Stimulated activated CD4-positive, alpha-beta T cell treated with anti-CD3 and anti-CD28 coated beads, Interleukin-1b, Interleukin-23, amount 100 ng/mL, for 1 hour (primary cell): ENCODE measurements at places on chromosomes 5 and 9.

GRCh38 chr5:1876660-1877064, 6.1 kb downstream of the IRX4 start:
- no peak for DNase-seq

DNA sequence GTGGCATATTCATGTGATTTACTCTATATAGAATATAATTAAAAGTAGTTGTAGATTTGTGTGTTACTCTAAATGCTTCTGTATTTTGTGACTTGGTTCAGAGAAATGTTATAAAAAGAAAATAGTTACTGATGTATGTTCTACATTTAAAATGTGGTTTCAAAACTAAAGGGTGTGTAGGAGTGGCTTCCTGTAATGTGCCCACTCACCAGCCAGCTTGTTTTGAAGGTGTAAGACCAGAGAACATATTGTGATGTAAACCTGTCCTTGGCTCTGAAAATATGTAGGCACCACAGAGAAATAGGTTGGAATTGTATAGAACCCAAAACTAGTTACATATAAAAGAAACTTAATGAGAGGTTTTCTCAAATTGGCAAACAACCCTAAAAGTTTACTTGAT, 51.2 kb upstream of the ARRDC3 start:
- DNase-seq: no peak

DNA sequence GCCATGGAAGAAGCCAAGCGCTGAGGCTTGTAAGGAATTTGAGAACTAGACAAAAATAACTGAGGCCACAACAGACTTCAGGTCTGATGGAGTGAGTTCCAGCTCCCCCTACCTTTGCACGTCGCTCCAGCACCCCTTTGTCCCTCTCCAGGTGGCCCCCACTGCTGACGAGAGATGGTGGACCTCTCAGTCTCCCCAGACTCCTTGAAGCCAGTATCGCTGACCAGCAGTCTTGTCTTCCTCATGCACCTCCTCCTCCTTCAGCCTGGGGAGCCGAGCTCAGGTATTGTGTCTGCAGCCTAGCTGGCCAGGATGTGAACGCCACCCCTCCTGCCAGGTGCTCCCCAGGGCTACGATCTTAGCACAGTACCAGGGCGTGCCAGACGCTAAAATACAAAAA, 5.2 kb downstream of the BTNL9 start:
- DNase-seq: no peak

GRCh38 chr5:181087309-181087708, 43.7 kb downstream of the OR2V1 start:
- DNase-seq: no peak

DNA sequence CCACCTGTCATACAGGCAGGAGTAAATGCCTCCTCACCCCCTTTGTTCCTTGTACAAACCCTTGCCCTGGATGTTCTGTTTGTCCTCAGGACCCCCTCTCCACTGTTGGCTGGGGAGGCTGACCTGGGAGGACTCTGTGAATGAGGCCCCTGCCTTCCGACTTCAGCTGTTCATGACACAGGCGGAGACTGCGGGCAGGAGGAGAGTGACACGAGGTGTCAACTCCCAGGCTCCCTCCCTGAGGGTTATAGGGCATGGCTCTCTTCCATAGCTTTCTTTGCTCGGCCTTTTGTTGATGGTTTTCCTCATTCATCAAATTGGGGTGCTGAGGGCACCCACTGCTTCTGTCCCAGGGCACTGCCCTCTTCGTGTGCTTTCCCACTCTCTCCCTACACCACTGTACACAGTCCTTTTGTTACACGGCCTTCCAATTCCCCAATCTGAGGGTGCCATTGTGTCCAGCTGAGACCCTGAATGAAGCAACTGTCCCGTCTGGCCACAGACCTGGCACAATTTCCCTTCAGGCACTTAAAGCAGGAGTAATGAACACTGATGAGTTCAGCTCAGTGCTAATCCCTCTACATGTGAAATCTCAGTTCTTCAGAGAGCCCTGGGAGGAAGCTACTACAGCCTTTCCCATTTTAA, 33.8 kb downstream of the KCNIP1 start:
- no peak for DNase-seq

GRCh38 chr5:133612249-133612860, at the start of gene FSTL4:
Gene FSTL4 (minus strand): TSS chr5:133612541.
- DNase-seq: no peak

- no peak for DNase-seq
Observed at GRCh38 chr9:4678679-4679267, 596 bp upstream of the CDC37L1 start.

- DNase-seq: no peak
Observed at GRCh38 chr5:138844125-138844461, 31.0 kb downstream of the LRRTM2 start.

DNA sequence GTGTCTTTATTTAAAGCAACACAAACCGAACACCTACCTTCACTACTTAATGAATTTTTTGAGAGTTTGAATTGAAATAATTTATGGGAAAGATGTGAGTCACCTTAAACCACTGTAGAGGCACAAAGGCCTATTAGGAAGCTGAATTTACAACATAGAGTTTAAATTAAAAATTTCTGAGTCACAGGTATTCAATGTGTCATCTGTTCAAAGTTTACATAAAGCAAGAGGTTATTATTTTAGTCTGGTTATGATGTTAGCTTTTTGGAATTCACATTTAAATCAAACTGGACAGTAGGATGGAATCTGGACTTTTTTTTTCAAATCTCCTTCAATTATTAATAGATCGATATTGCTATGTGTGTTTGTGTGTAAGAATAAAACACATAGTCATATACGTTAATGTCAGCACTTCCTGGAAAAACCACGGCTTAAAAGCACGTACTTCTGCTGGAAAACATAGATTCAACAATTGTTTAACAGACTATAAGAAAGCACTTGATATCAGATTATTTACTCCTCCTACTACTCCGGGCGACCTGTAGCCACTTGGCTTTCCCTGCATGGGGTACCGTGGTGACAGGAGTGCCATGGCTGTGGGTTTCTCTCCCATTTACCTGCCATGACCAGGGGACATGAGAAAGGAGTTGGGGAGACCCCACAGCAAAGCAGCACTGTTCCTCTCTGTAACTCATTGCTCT, 638.6 kb downstream of the SEMA5A start:
- no peak for DNase-seq

DNA sequence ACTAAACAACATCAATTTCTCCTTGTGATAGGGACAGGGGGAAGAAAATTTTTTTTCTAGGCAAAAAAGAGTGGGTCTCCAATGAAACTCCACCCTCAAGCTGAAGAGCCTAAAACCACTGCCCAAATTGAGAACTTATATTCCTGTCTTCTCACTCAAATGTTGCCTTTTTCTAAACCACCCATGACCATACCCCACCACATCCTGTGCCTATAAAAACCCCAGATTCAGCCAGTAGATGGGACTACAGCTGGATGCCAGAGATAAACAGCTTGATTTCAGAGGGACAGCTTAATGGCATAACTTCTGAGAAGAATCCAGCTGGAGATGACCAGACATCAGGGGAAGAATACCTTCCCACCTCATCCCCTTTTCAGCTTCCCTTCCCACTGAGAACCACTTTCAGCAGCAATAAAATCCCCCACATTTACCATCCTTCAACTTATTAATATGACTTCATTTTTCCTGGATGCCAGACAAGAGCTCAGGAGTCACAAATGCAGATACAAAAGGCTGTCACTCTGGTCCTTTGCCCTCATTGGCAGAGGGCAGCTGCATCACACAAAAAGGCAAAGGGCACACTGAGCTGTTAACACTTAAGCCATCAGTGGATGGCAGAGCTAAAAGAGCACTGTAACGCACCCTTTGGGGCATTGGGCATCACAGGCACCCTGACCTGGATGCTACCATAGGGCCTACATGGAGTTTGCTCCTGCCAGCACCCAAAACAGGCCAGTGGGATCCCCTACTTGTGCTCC, 972.5 kb upstream of the CTNND2 start:
- no peak for DNase-seq

DNA sequence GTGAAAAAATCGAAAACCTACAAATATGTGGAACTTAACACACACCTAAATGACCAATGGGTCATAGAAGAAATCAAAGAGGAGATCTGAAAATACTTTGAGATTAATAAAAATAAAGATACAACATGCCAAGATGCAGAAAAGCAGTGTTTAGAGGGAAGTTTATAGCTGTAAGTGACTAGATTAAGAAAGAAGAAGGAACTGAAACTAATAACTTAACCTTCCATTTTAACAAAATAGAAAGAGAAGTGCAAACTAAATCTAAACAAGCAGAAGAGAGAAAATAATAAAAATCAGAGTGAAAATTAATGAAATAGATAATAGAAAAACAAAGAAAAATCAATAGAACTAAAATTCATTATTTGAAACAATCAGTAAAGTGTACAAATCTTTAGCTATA, 103.0 kb upstream of the MAMDC2 start:
- no peak for DNase-seq

DNA sequence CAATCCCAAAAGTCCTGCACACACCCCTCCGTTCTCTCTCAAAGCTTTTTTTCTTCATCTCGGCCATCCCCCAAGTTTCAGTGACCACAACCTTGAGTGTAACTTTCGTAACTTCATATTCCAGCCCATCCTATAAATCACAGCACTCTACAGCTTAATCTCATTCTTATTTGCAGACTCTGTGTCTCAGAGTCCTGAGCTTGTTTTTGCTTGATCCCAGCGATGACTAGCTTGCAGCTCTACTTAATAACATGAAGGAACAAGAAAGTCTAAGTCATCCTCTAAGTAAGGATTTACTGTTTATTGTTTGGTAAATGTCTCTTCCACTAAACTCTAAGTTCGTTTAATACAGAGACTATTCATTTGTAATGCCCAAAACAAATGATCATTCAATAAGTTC, 2.6 kb upstream of the SPDL1 start:
- DNase-seq: no peak

- DNase-seq: no peak
Observed at GRCh38 chr5:128192368-128192767, 108.8 kb downstream of the SLC12A2 start.

- DNase-seq: no peak
Observed at GRCh38 chr5:82097-82496, 9.9 kb upstream of the PLEKHG4B start.

GRCh38 chr9:20865347-20865746, 166.1 kb downstream of the HACD4 start:
- DNase-seq: no peak

DNA sequence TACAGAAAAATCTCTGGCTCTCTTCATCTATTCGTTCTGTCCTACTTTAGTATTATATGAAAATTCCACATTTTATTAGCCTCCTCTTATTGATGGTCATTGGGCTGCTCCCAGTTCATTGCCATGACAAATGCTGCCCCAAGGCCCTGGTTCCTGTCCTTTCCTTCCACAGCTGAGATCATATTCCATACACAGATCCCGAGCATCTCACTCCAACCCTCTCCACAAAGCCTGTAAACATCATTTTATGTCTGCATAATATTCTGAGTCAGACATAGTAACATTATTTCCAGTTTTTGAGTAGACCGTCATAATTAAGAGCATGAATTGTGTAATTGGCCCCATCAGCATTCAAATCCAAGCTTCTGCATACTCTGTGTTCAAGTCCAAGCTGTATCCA, 86.3 kb downstream of the MVB12B start:
- DNase-seq: no peak

- DNase-seq: no peak
Observed at GRCh38 chr5:146059460-146060220, 45.7 kb downstream of the PLAC8L1 start.

DNA sequence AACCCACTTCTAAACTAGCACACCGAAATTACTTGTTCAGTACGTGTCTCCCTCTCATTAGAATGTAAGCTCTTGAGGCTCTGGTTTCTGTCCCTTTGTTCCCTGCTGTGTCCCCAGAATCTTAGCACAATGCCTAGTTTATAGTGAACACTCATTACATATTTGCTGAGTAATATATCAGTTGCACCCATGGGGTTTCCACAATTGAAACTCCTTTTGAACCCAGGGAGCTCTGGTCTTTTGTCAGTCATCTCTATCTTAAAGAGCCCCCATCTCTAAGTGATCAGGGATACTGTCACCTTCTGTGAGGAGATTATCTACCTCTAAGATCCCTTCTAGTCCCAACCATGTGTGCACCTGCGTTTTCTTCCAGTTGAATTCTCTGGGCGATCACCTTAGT, 12.8 kb downstream of the CAMK4 start:
- no peak for DNase-seq

GRCh38 chr5:141814064-141814964, 63.9 kb downstream of the PCDH1 start:
- no peak for DNase-seq

DNA sequence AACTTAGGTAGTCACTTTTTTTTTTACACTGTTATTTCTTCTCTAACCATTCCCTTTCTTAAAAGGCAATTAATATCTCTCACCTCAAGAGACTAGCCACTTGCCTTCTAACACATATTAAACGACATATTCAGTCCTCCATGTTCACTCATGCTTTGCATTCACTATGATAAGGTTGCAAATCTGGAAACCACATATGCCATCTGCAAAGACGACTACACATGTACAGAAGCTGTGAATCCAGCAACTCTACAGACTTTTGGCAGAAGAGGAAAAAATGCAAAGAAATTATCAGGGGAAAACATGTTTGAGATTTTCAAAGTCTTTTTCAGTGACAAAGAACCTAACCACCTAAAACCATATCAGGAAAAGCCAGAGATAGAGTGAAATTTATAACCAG, 112.1 kb downstream of the EPB41L4A start:
- no peak for DNase-seq

GRCh38 chr5:8598996-8599395, 730.0 kb downstream of the MTRR start:
- no peak for DNase-seq

DNA sequence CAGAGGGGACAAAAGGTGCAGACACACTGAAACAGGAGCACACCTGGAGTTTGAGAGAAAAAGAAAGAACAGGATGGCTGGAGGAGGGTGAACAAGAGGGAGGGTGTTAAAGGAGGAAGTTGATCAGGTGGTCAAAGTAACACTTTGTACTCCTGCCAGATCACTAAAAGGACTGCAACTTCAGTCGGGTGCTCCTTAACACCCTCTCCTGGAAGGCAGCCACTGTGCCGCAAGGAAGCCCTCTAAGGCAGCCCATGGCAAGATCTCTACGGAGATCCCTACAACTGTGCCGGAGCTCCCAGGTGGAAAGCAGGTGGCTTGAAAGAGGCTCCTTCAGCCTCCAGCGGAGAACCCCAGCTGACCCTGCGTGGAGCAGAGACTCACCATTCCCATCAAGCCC, 124.4 kb upstream of the MSX2 start:
- DNase-seq: no peak
